ENCODE measurements at places on chromosomes 2 and 18.
A peak's percentile ranks its signal among the peaks of the same experiment; 100 is the strongest.

- ATAC-seq: no peak
Observed at GRCh38 chr2:105782123-105782522, 37.4 kb downstream of the NCK2 start.

- peak; percentile 41 for ATAC-seq
Observed at GRCh38 chr2:102606353-102606752, 13.0 kb upstream of the SLC9A2 start.

GRCh38 chr2:96345438-96345837 lies 9.9 kb downstream of the NCAPH start:
- peak; percentile 38 for ATAC-seq

DNA sequence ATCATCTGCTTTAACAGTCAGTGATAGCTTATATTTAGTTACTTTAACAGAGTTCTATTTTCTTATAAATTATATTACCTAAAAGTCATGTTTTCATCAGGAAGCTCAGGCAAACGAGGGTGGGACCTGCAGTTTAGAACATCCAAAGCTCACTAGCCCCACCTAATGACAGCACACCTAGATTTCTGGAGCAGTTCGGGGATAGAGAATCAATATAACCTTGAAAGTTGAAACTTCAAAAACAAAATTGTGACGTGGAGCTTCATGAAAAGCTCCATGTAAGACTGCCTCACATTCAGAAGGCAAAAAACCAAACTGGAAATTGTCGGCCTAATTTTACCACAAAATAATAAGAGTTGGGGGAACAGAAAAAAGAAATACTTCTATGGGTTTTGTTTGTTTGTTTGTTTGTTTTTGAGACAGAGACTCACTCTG lies 185.9 kb upstream of the CCDC150 start:
- ATAC-seq: no peak

DNA sequence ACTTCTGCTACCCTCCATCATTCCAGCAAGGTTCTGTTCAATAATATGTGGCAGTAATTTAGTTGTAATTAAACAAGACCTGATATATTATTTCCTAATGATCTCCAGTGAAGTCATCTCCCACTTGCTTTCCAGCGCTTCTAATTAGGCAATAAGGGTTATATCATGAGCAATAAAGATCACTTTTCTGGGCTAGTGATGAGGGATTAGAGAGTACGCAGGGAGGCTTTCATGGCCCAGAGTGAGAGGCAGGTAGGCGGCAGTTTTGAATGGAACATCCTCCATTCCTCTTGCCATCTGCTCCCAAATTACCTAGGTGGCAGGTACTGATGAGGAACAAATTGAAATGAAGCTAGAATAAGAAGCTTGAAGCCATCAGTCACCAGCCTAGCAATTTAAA lies 358.1 kb upstream of the SYT4 start:
- peak; percentile 68 for ATAC-seq

GRCh38 chr2:100240386-100240785 lies 81.9 kb downstream of the LONRF2 start:
- ATAC-seq: no peak

GRCh38 chr2:164039270-164039669 lies 303.5 kb upstream of the FIGN start:
- ATAC-seq: no peak

Data from motor neuron (in vitro differentiated cells).